ENCODE measurements at places on chromosomes 7 and 10.

GRCh38 chr7:123522066-123522465 is 12.3 kb downstream of the IQUB start:
- no peak for DNase-seq

GRCh38 chr7:134777908-134778580 is 1.4 kb upstream of the CALD1 start:
- DNase-seq, result no peak

DNA sequence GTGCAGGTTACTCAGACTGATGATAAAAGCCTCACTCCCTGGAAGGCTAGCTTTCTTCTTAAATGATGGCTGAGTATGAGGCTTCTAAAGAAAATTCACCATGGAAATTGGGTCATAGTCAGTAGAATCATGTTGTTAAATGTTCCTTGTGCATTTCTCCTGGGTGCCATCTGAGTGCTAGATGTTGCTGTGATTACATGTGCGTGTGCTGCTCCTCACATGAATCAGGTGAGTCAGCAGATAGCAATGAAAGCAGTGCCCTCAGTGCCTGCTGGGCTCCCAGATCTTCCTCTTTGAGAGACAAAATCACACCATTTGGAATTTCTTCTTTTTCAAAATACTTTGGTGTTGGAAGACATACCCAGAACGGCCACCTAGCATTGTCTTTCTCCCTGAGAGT is 331.7 kb downstream of the XPNPEP1 start:
- DNase-seq, result no peak

DNA sequence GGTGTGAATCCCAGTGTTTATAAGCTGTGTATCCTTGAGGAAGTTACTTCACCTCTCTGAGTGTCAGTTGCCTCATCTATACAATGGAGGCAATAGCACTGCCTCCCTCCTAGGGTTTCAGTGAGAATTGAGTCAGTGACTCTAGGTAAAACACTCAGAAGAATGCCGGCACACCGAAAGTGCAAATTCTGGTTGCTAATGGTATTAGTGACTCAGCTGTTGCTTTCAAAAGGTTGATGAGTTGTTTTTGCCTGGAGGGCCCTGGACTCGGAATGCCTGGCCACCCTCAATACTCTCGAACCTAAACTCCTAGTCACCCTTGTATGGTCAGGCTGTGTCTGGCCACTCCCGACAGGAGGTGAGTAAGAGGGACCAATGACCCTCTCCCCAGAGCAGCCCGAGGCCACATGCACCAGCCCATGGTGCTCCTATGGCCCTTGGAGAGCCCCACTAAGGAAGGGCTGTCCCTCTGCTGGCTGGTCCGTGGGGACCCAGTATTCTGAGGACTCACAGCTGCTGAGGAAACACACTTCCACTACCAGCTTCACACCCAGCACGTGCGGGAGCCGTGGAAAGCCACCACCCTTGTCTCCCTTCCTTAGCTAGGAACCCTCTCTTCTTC is 60.2 kb downstream of the CALML3 start:
- peak; percentile 20 for DNase-seq

DNA sequence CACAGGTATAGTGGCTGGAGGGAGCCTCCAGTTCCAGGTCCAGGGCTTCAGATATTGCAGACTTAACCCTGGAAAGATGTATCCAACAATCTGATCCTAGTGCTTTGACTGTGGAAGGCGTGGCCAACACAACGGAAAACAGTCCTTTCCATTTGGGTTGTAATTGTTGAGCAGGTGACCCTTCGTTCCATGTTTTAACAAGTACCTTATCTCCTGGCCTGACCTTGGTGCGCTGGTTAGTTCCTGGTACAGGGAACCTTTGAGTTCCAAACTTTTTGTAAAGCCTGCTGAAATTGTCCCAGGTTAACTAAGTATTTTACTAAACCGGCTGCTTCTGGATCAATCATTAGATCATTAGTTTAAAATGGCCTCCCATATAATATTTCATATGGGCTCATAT is 23.9 kb upstream of the GIMAP6 start:
- no peak for DNase-seq

GRCh38 chr7:45923290-45923689 is 2.2 kb upstream of the IGFBP3 start:
- DNase-seq, result peak; percentile 28

DNA sequence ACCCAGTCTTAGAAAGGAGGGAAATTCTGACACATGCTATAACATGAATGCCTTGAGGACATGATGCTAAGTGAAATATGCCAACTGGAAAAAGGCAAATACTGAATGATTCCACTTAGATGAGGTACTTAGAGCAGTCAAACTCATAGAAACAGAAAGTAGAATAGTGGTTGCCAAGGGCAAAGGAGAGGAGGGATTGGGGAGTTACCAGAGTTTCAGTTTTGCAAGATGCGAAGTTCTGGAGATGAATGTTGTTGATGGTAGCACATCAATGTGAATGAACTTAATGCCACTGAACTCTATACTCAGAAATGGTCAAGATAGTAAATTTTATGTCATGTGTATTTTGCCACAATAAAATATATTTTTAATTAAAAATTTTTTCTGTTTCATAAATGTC is 38.9 kb downstream of the DRGX start:
- DNase-seq, result no peak

DNA sequence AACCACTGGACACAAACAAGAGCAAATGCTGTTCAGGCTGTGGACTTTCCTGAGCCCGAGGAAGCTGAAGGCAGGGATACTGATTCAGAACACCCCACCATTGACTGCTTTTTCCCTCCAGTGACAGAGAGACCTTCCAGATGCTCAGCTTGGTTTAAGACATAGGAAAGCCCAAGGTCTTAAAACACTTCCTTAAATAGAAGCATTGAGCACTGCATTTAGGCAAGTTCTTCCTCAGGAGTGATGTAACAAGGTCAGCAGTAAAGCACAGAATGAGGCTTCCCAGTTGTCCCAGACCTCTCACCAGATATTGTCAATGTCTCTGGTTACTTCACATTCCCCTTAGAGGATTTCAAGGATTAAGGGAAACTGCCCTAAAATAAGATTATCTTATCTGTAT is 19.6 kb upstream of the CDCA7L start:
- no peak for DNase-seq

DNA sequence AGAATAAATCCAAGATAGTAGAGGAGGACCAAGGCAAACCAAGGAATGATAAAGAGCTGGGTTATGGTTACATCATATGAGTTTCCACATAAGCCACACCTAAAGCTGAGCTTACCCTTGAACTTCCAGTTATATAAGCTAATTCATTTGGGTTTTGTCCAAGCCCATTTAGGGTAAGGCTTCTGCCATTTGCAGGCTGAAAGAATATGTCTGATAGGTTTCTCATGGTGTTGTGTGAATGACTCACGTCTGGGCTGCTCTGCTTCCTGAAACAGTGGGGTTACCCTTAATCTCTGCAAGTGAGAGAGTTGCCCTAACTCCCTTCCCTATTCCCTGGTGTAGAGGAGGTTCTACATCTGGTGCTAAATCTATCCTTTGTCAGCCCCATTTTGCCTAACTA is 60.8 kb downstream of the PTTG1IP2 start:
- DNase-seq, result no peak

GRCh38 chr10:123863721-123864482 is 27.7 kb downstream of the CPXM2 start:
- DNase-seq, result no peak

- DNase-seq, result no peak
These were observed 2.2 kb upstream of the ASCC1 start for GRCh38 chr10:72218325-72218724.

GRCh38 chr7:33742999-33743587 is 162.2 kb upstream of the BMPER start:
- DNase-seq, result no peak

All from NCI-H2029 (cell line).